GF-D8 (cell line): ENCODE measurements at places on chromosomes 6 and 20.

GRCh38 chr20:48532028-48532427, 295.8 kb downstream of the PREX1 start:
- no peak for DNase-seq

GRCh38 chr6:151445482-151445881, 6.4 kb downstream of the RMND1 start:
- DNase-seq: no peak

DNA sequence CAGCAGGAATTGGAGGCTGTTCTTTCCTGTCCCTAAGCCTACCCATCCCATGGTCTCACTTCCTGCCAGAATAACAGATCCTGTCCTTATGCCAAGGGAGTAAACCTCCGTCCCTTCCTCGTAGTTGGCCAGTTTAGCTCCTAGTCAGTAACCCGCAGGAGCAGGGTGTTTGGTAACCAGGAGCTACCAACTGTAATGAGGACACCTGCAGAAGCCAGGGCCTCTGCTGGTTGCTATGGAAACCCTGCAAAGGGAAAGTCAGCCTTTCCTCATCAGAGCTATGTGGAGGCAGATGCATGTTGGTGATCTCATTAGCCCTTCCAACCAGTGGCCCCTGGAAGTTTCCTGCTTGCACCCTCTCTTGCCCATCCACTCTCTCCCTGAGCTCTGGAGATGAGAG, 368.2 kb upstream of the SULF2 start:
- no peak for DNase-seq

GRCh38 chr6:159311618-159312017, 142.4 kb downstream of the FNDC1 start:
- DNase-seq: no peak

DNA sequence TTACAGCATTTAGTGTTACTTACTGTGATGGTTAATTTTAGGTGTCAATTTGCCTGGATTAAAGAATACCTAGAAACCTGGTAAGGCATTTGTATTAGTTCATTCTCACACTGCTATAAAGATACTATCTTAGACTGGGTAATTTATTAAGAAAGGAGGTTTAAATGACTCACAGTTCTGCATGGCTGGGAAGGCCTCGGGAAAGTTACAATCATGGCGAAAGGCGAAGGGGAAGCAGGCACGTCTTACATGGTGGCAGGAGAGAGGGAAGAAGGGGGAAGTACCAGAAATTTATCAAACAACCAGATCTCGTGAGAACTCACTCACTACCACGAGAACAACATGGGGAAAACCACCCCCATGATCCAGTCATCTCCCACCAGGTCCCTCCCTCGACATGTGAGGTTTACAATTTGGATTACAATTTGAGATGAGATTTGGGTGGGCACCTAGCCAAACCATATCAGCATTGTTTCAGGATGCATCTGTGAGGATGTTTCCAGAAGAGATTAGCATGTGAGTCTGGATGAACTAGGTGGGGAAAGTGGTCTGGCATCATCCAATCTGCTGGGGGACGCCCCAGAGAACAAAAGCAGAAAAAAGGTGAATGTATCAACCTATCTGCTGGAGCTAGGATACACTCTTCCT, 76.8 kb downstream of the MKKS start:
- no peak for DNase-seq
